GM23248 (cell line): ENCODE measurements at places on chromosomes 5 and 9. TPM values are rescaled to one million over a fixed set of nuclear protein-coding genes. Genes with fewer than 3 reads are reported as not detected.

GRCh38 chr5:64595031-64595855 is 89.4 kb downstream of the RGS7BP start:
- no peak overlapping the region for H3K27ac ChIP-seq
- H3K4me3 ChIP-seq: no peak overlapping the region
- H3K27me3 ChIP-seq: peaks cover 3% of the 10 kb centered on the region; the same call in 1 of the 2 replicates
- DNase-seq: no peak
- H3K36me3 ChIP-seq: no peaks in the 10 kb centered on the region

- no peaks in the 10 kb centered on the region for H3K36me3 ChIP-seq
- H3K4me3 ChIP-seq: no peak overlapping the region
- H3K4me1 ChIP-seq: peaks cover 38% of the 10 kb centered on the region
- DNase-seq: peak; percentile 95
These were observed 52.6 kb upstream of the TNFAIP8 start for GRCh38 chr5:119302916-119303897.

DNA sequence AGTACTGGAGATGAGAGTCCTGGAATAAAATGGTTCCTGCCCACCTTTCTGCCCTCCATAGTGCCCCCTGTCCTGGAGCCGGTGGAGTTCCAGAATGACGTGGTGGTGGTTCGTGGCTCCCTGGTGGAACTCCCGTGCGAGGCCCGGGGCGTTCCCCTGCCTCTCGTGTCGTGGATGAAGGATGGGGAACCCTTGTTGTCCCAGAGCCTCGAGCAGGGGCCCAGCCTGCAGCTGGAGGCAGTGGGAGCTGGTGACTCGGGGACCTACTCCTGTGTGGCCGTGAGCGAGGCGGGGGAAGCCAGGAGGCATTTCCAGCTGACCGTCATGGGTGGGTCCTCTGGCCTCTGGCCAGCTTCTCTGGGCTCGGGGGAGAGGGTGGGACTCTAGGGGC is 51.1 kb upstream of the ASS1 start:
- H3K4me1 ChIP-seq: no peaks in the 10 kb centered on the region
- H3K27ac ChIP-seq: no peak overlapping the region
- peaks cover 6% of the 10 kb centered on the region; the same call in 1 of the 2 replicates for H3K27me3 ChIP-seq
- no peak overlapping the region for H3K4me3 ChIP-seq
- H3K36me3 ChIP-seq: no peaks in the 10 kb centered on the region

GRCh38 chr9:32918628-32919027 is 82.8 kb downstream of the APTX start:
- no peak overlapping the region for H3K4me3 ChIP-seq
- H3K4me1 ChIP-seq: no peaks in the 10 kb centered on the region
- no peak for DNase-seq
- no peaks in the 10 kb centered on the region for H3K27me3 ChIP-seq
- no peak overlapping the region for H3K27ac ChIP-seq
- no peaks in the 10 kb centered on the region for H3K36me3 ChIP-seq

DNA sequence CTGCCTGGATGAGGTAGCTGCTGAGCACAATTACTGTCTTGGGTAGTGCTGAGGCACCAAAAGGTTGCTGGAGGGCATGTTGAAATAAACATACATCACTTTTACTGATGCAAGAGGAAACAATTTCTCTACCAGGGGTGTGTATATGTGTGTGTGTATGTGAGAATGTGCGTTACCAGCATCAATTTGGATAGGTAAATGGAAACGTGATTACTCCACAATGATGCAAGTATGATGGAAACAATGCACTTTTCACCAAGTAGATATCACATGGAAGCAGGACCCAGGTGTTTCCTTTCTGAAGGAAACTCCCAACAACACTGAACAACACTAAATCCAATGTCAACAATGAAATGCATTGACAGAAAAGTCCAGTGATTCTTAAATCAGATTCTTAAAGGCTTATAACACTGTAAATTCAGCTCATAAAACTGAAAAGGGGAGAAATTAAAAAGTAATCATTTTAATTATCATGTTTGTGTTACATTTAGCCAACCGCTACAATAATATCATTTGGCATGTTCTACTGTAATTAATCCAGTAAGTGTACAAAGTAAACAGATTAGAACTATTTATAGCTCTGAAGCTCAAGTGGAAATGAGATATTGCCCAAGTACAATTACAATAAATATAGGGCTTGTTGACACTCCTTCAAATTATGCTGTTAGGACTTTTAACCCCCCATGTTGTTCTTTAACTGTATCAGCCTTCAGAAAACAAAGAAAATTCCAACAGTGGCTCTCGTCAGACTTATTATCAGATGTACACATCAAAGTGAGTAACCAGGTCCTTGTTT is 25.3 kb downstream of the YIPF5 start:
- peaks cover 23% of the 10 kb centered on the region for H3K4me1 ChIP-seq
- no peak overlapping the region for H3K4me3 ChIP-seq
- H3K27me3 ChIP-seq: no peaks in the 10 kb centered on the region
- no peaks in the 10 kb centered on the region for H3K36me3 ChIP-seq
- no peak for DNase-seq
- no peak overlapping the region for H3K27ac ChIP-seq

GRCh38 chr9:121738968-121739367 is 87.5 kb downstream of the DAB2IP start:
- DNase-seq: peak; percentile 55
- no peaks in the 10 kb centered on the region for H3K36me3 ChIP-seq
- peaks cover 44% of the 10 kb centered on the region for H3K4me1 ChIP-seq

GRCh38 chr5:170444181-170444580 is 55.0 kb upstream of the KCNMB1 start:
- no peaks in the 10 kb centered on the region for H3K4me1 ChIP-seq
- no peaks in the 10 kb centered on the region for H3K36me3 ChIP-seq
- no peak for DNase-seq
- H3K27ac ChIP-seq: no peak overlapping the region
- H3K4me3 ChIP-seq: no peak overlapping the region
- H3K27me3 ChIP-seq: peaks cover 15% of the 10 kb centered on the region; the same call in 1 of the 2 replicates

GRCh38 chr5:155978850-155979249 is 348.1 kb upstream of the SGCD start:
- no peaks in the 10 kb centered on the region for H3K4me1 ChIP-seq
- no peak overlapping the region for H3K4me3 ChIP-seq
- DNase-seq: peak; percentile 24

DNA sequence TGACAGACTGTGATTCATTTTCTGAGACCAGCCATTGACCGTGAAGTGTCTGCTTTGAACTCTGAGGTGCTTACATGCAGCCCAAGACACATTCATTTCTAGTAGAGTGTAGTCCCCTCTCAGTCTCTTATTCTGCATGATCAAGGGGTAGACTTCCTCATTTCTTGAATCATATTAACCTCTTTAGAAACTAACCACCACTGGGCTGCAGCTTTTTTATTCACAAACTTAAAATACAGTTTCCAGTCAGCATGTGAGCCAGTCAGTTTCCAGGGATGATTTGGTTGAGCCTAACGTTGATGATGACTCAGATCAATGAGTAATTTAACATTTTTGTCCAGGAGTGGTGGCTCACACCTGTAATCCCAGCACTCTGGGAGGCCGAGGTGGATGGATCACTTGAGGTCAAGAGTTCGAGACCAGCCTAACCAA is 59.2 kb downstream of the OTULIN start:
- H3K4me3 ChIP-seq: no peak overlapping the region
- peaks cover 32% of the 10 kb centered on the region for H3K4me1 ChIP-seq
- H3K27ac ChIP-seq: no peak overlapping the region
- DNase-seq: peak; percentile 27
- no peaks in the 10 kb centered on the region for H3K36me3 ChIP-seq

GRCh38 chr5:88819301-88819999 is 63.5 kb downstream of the MEF2C start:
- peaks cover 3% of the 10 kb centered on the region for H3K4me1 ChIP-seq
- no peaks in the 10 kb centered on the region for H3K27me3 ChIP-seq
- no peak for DNase-seq
- H3K36me3 ChIP-seq: no peaks in the 10 kb centered on the region

GRCh38 chr5:66739951-66740350 is 143.8 kb downstream of the MAST4 start:
- H3K36me3 ChIP-seq: no peaks in the 10 kb centered on the region
- peak; percentile 39 for DNase-seq
- H3K27ac ChIP-seq: no peak overlapping the region
- peaks cover 7% of the 10 kb centered on the region for H3K4me1 ChIP-seq
- H3K4me3 ChIP-seq: no peak overlapping the region

GRCh38 chr5:17067657-17068392 is 131.7 kb upstream of the MYO10 start:
- no peaks in the 10 kb centered on the region for H3K27me3 ChIP-seq
- H3K36me3 ChIP-seq: no peaks in the 10 kb centered on the region
- no peak overlapping the region for H3K27ac ChIP-seq
- no peaks in the 10 kb centered on the region for H3K4me1 ChIP-seq
- H3K4me3 ChIP-seq: no peak overlapping the region

DNA sequence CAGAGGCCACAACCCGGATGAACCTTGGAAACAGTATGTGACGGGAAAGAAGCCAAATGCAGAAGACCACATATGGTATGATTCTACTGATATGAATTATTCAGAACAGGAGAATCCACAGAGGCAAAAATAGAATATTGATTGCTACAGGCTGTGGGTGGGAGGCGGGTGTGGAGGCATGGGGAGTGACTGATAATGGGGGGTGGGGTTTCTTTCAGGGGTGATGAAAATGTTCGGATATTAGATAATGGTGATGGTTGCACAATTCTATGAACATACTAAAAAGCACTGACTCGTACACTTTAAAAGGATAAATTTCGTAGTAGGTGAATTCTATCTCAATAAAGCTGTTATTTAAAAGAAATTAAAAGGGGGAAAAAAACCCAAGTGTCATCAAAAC is 10.7 kb downstream of the IL4 start:
- H3K27me3 ChIP-seq: no peaks in the 10 kb centered on the region
- no peaks in the 10 kb centered on the region for H3K36me3 ChIP-seq
- H3K4me1 ChIP-seq: peaks cover 17% of the 10 kb centered on the region
- peak; percentile 15 for DNase-seq
- no peak overlapping the region for H3K27ac ChIP-seq

DNA sequence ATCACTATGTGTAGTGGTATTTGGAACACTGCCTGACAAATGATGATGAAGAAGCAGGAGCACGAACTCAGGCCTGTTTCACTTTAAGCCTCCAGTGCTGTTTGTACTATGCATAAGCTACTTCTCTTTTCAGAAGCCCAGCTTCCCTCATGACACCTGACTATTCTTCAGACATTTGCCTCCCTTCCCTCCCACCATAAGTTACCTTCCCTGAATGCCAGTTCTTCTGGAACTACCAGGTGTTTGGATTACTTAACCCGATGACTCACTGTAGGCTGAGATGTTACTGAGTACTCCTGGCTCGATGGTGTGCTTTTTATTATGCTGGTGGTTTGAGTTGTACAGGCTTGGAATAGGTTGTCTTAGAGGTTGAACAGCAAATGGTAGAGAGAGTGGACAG is 180.0 kb downstream of the SPATA31D1 start:
- no peaks in the 10 kb centered on the region for H3K36me3 ChIP-seq
- no peak overlapping the region for H3K27ac ChIP-seq
- H3K4me3 ChIP-seq: no peak overlapping the region
- H3K27me3 ChIP-seq: no peaks in the 10 kb centered on the region
- peak; percentile 13 for DNase-seq

Gene GRXCR2
- not detected in 2 replicates for total RNA-seq

Gene CARTPT
- not detected in 2 replicates for total RNA-seq

Gene PPIC
- total RNA-seq: 116 and 128 TPM in 2 replicates

Gene TSSK1B
- total RNA-seq: not detected in 2 replicates
